ENCODE measurements at places on chromosomes 2 and 18.

DNA sequence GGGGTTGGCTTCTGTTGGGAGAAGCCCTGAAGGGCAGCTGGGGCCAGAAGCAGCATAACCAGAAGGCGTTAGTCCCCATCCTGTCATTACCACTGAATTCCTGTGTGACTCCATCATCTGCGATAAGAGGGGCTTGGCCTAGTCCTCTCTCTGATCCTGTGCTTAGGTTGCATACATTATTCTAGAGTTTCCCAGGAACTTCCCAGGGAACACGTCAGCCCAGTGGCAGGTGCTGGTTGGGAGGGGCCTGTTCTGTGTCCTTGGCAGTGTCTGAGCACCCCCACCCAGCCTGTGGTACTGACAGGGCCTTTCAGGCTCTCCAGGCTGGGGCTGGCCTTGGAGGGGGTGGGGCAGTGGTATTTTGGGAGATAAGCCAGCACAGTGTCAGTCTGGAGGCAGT is 4.5 kb upstream of the TOGARAM2 start:
- no peak for DNase-seq

DNA sequence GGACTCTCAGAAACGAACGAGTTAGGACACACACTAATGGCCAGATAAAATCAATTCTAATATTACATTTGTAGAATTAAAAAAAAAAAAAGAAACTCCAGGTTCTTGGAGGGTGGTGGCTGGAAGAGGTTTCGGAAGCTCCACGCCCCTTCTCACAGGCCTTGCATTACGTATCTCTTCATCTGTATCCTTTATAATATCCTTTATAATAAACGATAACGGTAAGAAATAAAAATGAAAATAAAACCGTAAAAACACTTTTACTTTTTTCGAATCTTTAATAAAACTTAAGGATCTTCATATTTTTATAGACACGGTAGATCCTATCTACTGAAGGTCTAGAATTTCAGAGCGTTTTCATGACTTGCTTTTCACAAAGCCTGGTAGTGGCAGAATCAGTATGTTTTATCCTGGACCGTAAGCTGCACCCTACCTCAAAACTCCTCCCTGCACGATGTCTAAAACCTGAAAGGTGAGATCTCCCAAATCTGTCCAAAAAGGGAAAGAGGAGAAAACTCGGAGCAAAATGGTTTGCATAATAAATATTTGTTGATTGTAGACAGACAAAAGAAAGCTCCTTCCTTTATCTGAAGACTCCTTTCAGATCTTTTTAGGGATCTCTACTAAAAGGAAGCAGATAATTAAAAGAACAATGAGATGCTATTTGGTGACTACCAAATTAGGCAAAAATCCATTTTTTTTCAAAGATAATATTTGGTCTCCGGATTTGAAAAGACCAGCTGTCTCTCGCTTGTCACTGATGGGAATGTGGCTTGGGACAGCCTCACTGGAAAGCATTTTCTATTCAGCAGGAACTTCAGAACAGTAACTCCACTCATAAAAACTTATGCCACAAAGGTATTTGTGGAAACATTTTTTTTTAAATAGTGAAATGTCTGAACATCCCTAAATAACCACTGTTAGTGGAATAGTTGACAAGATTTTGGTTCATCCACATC is 2.0 kb upstream of the CXCR4 start:
- no peak for DNase-seq

GRCh38 chr2:99688699-99689098 is 198.9 kb upstream of the REV1 start:
- DNase-seq, result no peak

GRCh38 chr2:36451512-36451911 is 95.9 kb downstream of the CRIM1 start:
- DNase-seq, result no peak

DNA sequence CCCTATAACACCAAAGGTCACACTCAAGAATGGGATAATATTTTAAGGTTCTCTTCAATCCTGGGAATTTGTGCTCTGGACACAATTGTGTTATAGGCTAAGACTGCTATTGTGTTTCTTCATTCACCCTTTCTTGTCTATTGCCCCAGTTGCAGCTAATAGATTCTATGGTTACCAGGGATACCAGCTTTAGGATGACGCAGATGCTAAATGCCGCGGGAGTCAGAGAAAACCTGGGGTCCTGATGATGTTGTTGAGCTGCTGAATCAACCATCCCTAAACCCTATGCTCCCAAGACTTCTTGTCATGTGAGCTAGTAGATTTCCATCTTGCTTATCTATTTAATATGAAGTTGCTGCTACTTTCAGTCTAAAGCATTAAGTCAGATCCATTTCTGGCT is 5.4 kb downstream of the CRYGD start:
- no peak for DNase-seq

DNA sequence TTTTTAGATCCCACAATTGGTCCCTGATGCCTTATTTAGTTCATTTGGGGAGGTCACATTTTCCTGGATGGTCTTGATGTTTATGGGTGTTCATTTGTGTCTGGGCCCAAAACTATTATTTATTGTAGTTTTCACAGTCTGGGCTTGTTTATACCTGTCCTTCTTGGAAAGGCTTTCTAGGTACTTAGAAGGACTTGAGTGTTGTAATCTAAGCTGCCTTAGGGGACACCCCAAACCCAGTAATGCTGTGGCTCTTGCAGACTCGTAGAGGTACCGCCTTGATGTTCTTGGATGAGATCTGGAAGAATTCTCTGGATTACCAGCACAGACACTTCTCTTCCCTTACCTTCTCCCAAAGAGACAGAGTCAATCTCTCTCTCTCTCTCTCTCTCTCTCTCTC is 25.0 kb upstream of the ITSN2 start:
- no peak for DNase-seq

DNA sequence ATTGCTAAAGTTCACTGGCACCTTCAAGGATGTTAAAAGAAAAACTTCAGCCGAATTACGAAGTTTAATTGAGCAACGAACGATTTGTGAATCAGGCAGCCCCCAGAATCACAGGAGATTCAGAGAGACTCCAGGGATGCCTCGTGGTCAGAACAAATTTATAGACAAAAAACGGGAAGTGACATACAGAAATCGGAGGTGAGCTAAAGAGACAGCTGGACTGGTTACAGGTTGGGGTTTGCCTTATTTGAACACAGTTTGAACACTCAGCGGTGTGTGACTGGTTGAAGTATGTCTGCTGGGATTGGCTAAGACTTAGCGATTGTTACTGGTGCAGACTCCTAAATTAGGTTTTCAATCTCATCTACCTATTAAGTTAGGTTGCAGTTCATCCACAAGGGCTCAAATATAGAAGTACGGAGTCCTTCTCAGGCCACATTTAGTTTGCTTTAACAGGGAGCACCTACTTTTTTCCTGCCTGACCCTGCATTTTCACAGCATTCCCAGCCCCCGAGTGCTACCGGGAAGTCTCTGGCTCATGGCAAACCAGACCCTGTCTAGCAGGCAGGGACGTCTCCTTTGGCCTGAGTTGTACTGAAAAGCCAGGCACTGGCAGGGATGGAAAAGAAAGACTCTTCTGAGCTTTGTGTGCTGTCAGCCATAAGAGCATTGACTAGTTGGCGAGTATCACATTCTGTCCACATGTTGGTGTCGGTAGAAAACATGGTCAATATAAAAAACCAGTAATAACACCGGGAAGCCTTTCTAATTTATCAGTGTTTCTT is 41.1 kb downstream of the CDCA7 start:
- DNase-seq, result no peak

- DNase-seq, result no peak
Observed at GRCh38 chr2:201880579-201880978, 74.2 kb downstream of the CDK15 start.

GRCh38 chr2:60356346-60356745 is 197.1 kb downstream of the BCL11A start:
- DNase-seq, result no peak

GRCh38 chr2:166881177-166881576 is 7.1 kb upstream of the XIRP2 start:
- DNase-seq, result no peak

DNA sequence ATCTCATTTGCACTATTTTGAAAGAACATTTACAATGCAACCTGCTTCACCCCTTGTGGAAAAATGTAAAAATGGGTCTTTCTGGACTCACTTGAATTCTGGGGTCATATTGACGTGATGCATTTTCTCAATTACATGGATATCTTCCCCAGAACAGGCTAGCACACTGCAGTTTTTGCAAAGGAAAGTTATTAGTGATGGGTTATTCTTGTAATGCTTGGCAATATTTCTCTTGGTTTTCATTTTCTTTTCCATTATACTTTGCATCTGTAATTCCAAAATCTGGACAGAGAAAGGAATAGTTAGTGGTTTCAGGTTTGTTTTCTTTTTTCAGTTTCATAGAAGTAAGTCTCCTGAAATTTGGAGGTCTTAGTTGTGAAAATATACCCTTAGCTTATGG is 24.8 kb upstream of the FAP start:
- no peak for DNase-seq

GRCh38 chr2:211401328-211401727 is 844.9 kb downstream of the CPS1 start:
- DNase-seq, result no peak

- no peak for DNase-seq
Observed at GRCh38 chr2:178428396-178428806, 22.6 kb downstream of the PRKRA start.

Data from stimulated activated CD8-positive, alpha-beta memory T cell treated with anti-CD3 and anti-CD28 coated beads, Interleukin-4, amount 100 ng/mL, for 24 hours (primary cell).